NCI-H446 treated with DMSO at 0.1 percent for 48 hours (cell line): ENCODE measurements at places on chromosomes 1 and 21.

- no peak for DNase-seq
Measured at GRCh38 chr1:230768903-230769570, 21.8 kb downstream of the CAPN9 start.

DNA sequence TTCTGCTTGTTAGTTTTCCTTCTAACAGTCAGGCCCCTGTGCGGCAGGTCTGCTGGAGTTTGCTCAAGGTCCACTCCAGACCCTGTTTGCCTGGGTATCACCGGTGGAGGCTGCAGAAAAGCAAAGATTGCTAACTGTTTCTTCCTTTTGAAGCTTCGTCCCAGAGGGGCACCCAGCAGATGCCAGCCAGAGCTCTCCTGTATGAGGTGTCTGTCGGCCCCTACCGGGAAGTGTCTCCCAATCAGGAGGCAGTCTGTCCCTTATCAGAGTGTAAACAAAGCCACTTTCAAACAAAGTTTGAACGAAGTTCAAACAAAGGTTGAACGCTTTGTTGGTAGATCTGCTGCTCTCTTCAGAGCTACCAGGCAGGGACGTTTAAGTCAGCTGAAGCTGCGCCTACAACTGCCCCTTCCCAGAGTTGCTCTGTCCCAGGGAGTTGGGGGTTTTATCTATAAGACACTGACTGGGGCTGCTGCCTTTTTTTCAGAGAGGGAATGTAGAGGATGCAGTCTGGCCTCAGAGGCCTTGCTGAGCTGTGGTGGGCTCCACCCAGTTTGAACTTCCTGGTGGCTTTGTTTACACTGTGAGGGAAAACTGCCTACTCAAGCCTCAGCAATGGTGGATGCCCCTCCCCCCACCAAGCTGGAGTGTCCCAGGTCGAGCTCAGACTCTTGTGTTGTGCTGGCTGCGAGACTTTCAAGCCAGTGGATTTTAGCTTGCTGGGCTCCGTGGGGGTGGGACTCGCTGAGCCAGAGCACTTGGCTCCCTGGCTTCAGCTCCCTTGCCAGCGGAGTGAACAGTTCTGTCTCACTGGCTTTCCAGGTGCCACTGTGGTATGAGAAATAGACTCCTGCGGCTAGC, 401.8 kb downstream of the SRGAP2C start:
- no peak for DNase-seq

DNA sequence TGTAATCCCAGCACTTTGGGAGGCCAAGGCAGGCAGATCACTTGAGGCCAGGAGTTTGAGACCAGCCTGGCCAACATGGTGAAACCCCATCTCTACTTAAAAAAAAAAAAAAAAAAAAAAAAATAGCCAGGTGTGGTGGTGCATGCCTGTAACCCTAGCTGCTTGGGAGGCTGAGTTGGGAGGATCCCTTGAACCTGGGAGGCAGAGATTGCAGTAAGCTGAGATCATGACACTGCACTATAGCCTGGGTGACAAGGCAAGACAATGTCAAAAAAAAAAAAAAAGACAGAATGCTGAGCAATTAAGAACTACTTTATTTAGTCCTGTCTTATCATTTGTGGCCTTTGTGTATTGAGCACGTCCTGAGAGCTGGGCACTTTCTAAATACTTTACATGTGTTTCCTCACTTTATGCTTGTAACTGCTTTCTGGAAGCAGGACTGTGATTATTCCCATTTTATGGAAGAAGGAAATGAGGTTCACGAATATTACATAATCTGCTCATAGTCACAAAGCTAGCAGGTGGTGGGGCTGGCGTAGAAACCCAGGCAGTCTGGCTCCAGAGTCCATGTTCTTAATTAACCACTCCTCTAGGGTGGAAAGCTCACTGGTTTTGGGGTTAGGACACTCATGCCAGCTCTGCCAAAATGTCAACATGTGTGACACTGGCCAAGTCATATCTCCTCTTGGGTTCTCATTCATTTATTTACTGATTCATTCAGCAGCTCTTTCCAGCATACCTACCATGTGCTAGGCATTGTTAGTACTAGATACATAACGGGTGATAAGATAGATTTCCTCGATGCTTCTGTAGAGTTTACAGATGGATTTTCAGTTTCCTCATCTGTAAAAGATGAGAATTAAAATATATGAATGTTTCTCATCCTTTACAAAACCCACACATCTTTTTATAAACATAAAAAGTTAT, 57.7 kb downstream of the DDR2 start:
- peak; percentile 88 for DNase-seq

- DNase-seq: no peak
Measured at GRCh38 chr1:180003026-180003695, 48.6 kb downstream of the CEP350 start.

DNA sequence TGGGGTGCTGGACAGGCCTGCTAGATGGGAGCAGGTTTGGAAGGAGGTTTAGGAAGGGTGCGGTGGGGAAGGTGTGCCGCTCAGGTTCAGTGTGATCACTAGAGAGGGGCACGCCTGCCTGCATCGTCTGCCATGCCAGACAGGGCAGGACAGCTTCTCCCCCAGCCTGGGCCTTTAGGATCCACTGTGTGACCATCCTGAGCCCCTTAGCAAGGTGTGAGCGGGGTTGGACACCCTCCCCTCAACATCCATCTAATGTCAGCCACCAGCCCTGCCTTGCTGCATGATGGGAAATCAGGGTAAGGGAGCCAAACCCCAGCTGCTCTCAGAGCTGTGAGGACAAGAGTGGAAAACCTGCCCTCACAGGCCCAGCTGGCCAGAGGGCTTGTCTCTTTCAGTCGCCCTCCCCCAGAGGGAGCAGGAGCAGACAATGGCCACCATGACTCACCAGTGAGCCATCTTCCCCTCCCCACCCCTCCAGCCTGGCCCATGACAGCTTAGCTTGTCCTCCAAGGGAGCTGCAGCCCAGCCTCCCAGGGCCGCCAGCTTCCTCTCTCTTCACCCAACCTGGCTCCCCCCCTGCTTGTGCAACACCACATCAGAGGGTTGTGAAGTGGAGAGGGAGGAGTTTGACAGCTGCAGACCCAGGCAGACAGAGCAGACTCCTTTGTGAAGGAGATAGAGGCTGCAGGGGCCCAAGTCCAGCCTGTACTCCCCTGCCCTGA, 37.0 kb downstream of the NUAK2 start:
- DNase-seq: peak; percentile 2

- peak; percentile 56 for DNase-seq
Measured at GRCh38 chr1:209391792-209392191, 191.7 kb upstream of the CAMK1G start.

- no peak for DNase-seq
Measured at GRCh38 chr1:1331068-1331965, at the start of gene TAS1R3. TAS1R3 (plus strand) TSS chr1:1331280; CDS start chr1:1331346, 66 bp downstream.

DNA sequence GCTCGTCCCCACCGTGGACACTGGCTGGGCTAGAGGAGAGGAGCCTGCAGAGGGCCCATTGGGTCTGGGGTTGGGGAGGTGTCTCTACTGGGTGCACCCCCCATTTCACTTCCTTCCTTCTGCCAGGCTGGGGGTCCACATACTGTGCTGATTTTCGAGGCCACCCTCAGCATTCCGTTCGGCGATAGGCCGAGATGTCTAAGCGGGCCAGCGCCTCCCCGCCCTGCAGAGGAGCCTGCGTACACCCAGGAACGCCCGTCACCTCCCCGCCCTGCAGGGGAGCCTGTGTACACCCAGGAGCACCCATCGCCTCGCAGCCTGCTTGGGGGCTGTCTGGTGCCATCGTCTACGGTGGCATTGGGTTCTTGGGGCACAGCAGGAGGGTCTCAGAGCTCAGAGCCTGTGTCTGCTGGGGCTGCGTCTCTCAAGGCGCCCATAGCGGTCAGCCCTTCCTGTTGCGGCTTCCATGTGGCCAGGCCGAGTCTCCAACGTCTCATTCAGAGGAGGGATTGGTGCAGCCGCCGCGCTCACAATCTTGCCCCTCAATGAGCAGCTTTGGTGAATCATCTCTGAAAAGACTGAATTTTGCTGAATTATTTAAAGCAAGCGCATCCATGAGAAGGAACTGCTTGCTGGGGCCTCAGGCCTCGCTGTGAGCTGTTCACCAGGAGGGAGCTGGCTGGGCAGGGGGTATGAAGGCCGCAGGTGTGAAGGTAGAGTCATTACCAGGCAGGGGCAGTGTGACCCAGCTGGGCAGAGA, 30.7 kb upstream of the AGPAT3 start:
- DNase-seq: no peak

- no peak for DNase-seq
Measured at GRCh38 chr1:66788231-66788939, 12.7 kb downstream of the INSL5 start.

DNA sequence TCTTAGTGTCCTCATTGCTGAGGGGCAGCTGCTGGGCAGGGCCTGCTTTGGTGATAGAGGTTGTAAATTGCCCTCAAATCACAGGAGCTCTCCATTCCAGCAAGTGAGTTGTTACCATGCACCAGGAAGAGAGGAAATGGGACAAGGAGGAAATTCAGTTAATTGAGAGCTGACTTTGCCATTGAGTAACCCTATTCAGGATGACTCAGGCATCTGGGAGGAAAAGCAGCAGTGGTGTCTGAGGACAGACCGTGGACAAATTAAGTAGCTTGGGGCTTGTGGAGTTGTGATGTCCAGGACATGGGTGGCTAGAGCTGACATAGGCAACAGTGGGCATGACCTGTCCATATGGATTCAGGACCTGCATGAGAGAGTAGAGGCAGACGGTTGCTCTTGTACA, 5.9 kb downstream of the ARHGEF10L start:
- no peak for DNase-seq

GRCh38 chr1:30684881-30685795, 38.2 kb downstream of the MATN1 start:
- DNase-seq: no peak

DNA sequence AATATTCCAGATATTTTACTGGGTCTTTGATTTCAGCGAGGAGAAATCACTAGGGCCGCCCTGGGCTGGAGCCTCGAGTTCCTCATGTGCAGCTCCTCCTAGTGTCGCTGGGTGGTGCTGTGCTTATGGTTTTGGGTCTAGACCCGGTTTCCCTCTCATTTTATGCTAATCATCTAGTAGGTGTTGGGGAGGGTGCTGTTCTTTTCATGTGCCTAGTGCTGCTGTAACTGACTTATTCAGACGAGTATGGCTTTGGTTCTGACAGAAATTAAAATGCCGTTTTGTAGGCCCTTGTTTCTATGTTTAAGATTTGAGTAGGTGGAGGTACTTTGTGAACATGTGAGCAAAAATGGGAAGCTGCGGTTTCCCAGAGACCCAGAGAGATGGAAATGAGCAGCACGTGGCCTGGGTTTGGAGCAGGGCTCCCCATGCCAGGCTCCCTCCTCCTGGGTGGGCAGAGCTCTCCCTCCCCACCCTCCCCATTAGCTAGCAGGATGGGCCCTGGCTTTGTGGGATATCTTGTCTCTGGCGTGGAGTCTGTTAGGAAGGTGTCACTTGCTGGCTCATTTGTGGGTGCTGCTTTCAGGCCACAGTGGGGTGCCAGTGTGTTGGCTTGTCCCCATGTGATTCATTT, 74.0 kb upstream of the GPR88 start:
- peak; percentile 72 for DNase-seq
